GM12878 (cell line): ENCODE measurements at places on chromosomes 5 and 9.
A peak's percentile ranks its signal among the peaks of the same experiment; 100 is the strongest.

- DNase-seq = peak; percentile 98
Observed at GRCh38 chr5:88826646-88827585, 56.1 kb downstream of the MEF2C start.

DNA sequence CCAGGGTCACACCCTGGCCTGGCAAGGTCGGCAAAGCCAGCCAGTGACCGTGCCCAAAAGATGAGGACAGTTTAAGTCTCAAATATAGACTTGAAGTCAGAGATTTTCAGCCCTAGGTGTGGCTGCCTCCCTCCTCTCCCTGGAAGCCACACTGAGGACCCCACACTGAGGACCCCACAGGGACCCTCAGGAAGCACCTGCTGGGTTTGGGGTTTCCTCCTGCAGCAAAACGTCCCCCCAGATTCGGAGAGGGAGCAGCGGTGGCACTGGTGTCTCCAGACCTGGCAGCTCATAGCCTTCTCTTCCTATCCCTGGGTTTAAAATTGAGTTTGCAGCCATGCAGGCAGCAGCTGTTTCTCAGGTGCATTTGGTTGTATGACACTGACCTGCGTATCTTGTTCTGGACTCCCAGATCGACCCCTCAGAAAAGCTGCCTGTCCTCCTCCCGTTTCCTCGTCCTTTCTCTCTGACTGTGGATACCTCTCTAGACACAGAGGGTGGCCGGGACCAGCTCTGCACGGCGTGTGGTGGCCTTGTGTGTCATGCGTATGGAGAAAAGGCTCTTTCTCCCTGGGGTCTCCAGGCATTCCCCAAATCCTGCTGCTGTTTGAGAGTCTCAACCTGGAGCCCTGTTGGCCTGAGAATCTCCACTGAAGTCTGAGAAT, 36.6 kb downstream of the MRPL36 start:
- DNase-seq = no peak

- no peak for DNase-seq
Observed at GRCh38 chr9:137245450-137246421, 4.6 kb downstream of the TUBB4B start.

DNA sequence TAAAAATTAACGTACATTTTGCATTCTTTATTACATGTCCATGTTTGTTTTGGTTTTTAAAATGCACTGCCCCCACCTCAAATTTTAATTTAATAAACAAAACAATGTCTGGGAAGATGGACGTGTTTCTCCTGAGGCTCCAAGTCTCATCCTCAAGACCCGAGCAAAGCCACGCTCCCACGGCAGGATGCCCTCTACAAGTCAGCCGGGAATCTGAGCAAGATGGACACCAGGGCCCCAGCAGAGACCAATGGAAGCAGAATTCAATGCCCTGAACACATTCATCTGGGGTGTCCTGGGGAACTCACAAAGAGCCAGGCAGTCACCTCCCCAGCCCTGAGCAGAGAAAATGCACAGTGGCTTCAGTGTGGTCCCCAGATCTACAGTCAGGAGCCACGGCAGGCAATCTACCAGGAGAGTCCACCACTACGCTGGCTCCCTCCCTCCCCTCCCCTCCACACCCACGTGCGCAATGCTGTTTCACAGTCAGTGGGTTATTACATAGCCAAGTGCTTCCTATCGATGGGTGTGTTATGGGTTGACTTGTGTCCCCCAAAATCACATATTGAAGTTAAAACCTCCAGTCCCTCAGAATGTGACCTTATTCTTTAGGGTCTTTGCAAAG, 129.8 kb downstream of the ROR2 start:
- no peak for DNase-seq

DNA sequence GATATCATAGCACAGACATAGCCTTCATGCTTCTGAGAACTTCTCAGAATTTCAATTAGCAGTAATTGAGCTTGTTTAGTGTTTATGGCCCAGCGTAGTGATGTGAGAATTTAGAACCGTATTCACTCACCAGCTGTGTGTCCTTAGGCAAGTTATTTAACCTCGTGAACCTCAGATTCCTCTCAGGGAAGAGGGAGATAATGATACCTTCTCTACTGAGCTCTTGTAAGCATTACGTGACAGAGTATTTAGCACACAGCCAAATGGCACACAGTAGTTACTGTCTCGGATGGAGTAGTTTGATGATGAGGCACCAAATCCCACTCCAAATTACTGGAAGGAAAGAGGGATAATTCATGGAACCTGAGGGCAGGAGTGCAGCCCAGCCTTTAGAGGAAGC, 429.3 kb downstream of the CCDC171 start:
- no peak for DNase-seq

DNA sequence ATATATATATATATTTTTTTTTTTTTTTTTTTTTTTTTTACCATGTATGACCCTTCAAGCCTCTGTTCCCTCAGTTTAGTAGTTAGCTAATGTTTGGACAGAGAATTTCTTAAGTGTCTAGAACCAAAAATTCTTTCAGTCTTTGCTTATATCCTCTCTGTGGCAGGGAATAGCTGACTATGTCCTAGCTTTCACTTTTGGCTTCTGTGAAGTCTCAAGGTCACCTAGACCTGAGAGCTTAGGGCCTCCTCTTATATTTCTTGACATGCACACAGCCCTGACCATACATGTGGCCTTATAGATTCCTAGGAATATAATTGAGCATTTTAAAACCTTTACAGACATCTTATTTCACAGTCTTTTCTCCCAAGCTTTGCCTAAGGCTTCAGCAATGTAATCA, 930.8 kb upstream of the CDH9 start:
- DNase-seq = no peak

DNA sequence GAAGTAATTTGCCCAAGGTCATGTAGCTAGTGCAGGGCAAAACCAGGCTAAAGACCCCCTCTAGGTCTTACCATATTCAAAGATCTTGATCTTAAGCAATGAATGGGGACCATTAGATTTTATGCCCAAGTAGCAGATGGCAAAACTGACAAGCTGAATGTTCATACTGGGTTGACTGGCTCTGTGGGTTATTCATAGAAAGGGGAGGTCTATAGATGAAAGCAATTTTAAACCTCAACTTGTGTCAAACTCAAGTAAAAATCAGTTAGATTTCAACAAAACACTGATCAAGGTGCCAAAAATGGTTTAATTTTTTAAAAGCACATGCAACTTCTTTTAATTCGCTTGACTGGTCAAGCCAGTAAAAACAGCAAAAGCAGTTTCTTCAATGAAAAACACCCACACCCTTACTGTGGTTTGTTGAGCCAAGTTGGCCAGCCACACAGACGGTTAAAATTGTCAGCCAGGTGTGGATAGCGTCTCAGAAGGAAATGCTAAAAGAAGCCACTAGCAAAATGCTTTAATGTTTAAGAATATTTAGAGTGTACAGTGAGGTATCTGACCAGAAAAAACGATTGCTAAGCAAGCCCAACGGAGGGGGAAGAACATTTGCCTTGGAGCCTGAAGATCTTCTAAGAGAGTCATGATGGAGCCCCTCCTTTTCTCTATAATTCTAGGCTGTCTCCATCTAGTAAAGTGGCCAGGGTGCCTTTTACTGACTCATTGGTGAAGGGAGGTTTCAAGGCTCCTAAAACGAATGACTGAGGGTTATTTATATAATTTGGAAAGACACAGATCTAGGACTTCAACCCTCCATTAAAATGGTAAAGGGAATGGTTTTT, 539.6 kb upstream of the CLINT1 start:
- peak; percentile 73 for DNase-seq

DNA sequence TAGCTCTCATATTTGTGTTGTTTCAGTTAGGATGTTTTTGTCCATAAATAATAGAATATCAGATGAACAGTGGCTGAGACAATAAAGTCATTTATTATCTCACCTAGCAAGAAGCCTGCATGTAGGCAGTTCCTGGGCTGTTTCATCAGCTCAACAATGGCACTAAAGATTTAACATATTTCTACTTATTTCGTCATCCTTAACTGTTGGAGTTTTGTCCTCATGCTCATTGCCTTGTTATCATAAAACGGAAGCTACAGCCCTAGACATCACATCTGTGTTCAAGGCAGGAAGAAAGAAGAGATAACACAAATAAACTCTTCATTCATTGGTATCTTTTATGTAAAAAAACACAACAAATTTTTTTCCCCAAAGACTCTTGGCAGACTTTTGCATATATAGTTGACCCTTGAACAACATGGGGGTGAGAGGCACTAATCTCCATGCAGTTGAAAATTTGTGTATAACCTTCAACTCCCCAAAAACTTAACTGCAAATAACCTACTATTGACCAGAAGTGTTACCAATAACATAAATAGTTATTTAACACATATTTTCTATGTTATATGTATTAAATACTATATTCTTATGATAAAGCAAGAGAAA, 277.2 kb upstream of the ADRA1B start:
- DNase-seq = no peak

GRCh38 chr5:110441035-110441434, 285.4 kb downstream of the TMEM232 start:
- DNase-seq = no peak

DNA sequence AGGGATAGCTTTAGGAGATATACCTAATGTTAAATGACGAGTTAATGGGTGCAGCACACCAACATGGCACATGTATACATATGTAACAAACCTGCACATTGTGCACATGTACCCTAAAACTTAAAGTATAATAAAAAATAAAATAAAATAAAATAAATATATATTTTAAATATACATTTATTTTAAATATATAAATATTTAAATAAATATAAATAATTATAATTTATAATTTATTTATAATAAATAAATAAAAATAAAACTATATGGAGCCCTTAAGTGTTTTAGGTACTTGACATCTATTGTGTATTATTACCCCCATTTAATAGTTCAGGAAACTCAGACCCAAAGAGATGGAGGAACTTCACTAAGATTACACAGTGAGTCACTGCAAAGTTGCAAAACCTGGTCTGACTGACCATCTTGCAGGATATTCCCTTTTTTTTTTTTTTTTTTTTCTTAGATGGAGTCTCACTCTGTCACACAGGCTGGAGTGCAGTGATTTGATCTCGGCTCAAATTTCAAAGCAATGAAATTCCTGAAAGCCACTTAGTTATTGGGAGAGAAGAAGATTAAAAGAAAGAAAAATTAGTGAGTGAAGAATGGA, 5.8 kb upstream of the C5orf52 start:
- DNase-seq = no peak

DNA sequence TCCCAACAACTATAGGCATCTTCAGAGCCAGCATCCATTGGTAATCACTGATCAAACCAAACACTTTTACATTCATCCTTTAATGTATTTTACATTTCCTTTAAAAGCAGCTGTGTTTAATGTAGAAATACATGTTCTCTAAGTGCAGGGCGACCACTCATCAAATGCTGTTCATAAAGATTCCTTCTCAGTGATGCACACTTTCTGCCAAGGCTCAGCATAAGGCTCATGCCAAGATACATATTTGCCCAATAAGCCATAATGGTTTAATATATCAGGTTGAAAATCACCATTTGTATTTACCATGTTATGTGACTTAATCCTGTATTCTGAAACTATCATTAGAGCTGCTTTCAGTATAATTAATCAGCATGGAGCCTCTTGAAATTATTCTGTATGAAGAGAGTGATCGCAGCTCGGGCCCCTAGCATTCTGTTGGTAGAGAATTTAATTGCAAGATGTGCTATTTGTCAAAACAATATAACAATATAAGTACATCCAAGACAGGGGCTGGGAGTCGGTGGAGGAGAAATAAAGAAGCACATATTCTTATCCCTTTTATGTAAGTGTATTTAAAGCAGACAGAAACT, 267.5 kb downstream of the EBF1 start:
- no peak for DNase-seq

DNA sequence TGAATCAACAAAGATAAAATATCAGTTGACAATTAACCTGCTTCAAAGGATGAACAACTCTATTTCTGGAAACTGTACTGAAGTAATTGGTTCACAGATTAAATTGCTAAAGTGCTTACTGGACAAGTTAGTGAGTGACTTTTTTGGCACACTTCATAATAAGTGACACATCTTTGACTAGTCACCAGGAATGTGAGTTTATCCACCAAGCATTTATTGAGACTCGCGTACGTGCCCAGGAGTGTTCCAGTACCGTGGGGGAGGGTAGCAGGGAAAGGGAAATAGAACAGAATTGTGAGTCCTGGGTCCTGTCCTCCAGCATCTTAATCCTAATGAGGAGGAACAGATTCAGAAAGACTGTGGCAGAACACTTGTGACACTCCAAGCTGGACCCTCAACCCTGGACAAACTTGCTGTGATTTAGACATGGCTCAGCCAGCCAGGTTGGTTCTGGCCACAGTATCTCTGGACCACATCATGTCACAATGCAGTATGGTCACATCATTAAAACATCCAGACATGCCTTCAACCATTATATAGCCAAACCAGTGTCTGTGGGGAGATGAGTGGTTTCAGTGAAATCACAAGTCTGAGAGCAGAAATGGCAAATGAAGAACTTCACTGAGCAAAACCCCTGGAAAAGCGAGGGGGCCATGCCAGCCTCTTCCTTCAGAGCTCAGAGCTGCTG, 623.1 kb downstream of the BNC2 start:
- no peak for DNase-seq

DNA sequence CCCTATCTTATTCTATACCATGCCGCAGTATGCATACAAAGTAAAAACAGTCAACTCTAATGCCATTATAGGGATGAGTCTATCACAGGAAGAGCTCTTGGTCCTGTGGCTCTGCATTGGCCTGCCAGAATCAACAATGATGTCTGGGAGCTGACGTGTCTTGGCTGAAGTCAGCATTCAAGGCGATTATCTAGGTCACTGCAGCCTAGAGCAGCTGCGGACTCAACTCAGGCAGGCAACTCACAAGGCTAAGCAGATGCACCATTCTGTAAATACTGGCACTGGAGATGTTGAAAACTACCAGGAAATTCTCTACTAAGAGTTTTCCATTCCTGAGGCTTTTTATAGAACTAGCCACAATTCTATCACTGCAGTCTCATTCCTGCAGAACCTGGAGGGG, 13.3 kb downstream of the SPATA9 start:
- no peak for DNase-seq

- peak; percentile 11 for DNase-seq
Observed at GRCh38 chr5:41809128-41809527, 61.1 kb downstream of the OXCT1 start.

GRCh38 chr5:44933686-44934085, 124.9 kb downstream of the MRPS30 start:
- no peak for DNase-seq

- DNase-seq = no peak
Observed at GRCh38 chr9:117258184-117258866, 156.5 kb downstream of the ASTN2 start.

- no peak for DNase-seq
Observed at GRCh38 chr9:12554636-12555035, 138.5 kb upstream of the TYRP1 start.

- no peak for DNase-seq
Observed at GRCh38 chr5:67050635-67051034, 146.0 kb downstream of the CD180 start.

DNA sequence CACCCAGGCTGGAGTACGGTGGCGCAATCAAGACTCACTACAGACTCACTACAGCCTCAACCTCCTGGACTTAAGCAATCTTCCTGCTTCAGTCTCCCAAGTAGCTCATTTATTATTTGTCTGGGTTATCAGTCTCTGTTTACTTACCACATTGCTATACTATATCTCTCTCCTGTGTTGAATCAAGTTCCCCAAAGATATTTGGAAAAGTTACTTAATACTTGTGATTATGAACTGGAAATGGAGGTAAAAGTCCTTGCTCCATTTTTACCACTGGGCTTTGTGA, 55.6 kb downstream of the ANGPTL2 start:
- no peak for DNase-seq

GRCh38 chr5:124001036-124001615, 489.1 kb downstream of the CSNK1G3 start:
- no peak for DNase-seq
